ENCODE measurements at places on chromosomes 2 and 18. TPM values are rescaled to one million over a fixed set of nuclear protein-coding genes. Genes with fewer than 3 reads are reported as not detected.

DNA sequence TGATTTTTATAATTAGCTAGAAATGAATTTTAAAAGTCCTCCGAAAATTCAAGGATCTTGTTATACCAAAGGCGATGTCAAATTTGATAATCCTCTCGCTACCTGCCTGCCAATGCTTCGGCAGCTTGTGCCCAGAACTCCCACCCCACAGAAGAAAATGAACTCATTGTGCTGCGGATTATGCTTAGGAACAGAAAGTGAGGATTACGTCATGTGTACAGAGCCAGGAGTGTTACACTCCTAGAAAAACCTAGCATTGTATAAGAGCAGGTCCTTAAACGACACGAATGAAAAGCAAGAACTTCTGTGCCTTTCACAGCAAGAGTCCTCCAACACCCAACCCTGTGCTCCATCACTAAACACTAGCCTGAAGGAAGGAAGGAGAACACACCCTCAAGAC is 168.3 kb downstream of the RNF152 start:
- DNase-seq, result no peak

Gene EVX2
- not detected for total RNA-seq

DNA sequence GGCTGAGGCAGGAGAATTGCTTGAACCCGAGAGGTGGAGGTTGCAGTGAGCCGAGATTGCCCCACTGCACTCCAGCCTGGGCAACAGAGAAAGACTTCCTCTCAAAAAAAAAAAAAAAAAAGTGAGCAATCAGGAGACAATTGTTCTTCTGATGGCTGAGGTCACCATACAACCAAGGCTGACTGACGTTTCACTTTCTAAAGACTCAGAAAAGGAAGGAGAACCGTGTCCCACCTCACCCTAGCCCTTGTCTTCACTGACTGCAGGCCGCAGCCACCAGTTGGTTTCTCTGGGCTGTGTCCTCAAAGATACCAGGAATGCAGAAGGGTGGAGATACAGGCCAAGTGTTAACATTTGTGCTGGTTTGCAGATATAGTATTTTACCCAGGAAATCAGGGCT is 7.7 kb upstream of the SLC35F6 start:
- DNase-seq, result no peak

DNA sequence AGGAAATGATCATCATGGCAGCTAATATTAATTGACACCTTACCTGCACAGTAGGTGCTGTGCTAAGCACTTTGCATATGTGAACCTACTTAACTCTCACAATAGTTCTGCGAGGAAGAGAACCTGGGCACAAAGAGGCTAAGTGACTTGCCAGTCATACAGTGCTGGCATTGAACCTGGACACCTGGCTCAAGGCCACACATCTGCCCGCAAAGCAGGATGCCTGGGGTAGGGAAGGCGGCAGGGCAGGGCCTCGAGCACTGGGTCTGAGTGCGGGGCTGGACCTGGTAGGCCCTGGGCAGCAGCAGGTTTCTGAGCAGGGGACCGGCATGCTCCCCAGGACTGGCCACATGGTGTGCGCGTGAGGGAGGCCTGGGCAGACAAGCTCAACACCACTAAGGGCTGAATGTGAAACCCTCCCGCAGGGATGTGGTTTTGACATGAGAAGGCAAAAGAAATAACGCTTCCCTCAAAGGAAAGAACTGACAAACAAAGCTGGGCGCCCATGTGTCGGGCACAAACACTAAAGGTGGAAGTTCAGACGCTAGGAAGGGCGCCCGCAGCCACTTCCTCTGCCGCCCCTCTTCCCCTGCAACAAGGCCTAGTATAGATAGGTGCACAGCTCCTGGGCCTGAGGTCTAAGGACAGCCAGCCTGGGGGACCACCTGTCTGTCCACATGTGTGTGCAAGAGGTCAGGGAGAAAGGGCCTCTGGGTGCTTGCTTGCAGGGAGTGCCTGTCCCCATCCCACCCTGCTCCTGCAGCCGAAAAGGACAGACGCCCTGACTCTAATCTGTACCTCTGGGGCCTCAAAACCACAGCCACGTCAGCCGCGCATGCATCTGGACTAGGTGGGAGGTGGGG is 92.5 kb downstream of the ZFP36L2 start:
- no peak for DNase-seq

DNA sequence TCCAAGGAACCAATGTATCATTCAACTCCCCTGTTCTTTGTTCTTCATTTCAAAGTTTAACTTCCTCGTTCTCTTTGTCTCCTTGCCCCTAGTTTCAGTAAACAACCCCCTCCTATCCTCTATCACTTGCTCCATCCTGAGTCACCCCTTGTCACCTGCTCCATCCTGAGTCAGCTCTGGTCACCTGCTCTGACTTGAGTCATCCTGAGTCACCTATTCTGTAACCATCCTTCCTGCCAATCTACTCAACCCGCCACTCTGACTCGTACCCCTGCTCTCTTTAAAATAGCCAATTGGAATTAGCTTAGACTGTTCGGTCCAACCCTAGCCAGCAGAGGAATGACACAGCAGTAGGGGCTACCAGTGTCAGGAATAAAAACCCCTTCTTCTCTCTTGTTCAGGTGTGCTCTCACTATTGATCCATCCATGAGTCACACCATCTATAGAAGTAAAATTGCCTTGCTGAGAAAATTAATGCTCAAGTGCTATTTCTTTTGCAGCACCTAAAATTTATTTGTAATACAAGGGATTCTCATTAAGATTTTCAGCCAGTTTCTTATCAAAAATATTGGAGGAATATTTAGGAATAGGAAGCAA is 326.8 kb downstream of the AKAIN1 start:
- DNase-seq, result no peak

Gene ACTG2
- not detected for total RNA-seq

DNA sequence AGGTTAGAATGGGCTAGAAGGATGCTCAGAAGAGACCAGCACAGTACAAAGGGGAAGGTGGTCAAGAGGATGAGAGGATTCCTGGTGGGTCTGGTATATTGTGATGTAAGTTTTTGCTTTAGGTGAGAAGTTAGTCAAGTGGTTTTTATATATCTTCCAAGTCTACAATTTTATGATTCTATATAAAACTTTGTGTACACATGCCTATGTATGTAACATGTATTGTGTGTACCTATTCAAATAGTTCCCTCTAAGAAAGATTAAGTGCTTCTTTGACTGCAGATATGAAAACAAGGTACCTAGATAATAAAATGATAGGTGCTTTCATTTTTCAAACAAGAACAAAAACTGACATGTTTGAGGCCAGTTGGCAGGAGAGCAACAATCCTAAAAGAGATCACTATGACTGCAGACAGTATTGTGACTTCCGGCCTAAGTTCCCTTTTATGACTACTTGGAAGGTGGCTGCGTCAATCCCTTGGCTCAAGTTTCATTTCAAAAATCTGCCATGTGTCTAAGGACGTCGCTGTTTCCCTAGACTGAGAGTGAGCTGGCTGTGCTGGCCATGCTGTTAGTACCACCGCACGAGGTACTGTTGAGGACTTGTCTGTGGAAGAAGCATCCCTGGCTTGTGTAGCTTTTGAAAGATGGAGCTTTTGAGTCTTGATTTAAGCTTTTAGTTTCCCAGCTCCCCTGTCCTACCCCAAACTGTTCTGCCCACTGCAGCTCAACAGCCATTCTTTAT is 123.1 kb downstream of the PRPF40A start:
- DNase-seq, result no peak
